ENCODE measurements at places on chromosomes 1 and 21. TPM values are rescaled to one million over a fixed set of nuclear protein-coding genes. Genes with fewer than 3 reads are reported as not detected.
A peak's percentile ranks its signal among the peaks of the same experiment; 100 is the strongest.

The ANKRD45 gene
- 0.24 TPM for total RNA-seq

The HSD3B1 gene
- not detected for total RNA-seq

DNA sequence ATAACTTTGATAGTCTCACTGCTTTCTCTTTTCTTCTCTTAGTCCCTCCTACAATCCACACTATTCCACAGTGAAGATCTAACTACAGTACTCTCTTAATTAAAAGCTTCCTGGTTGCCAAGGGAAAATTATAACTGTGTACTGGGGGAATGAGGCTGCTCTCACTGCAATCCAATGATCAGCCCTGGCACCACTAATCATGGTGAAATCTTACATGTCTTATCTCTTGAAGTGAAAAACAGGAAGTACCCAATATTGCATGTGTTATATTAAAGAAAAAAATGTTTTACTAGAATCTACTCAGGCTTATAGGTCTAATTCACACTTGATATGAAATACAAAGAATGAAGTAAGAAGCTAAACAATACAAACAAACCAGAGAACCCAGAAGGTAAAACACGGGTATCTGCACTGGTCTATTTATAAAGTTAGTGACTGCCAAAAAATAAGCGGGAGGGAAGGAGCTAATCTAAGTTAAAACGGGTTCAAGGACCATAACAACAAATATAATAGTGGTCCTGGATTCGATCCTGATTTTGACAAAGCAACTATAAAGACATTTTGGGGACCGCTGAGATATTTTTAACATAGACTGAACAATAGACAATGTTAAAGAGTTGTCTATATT is 57.5 kb downstream of the RGS2 start:
- no peak for DNase-seq

- DNase-seq = no peak
Observed at GRCh38 chr1:200883118-200883517, 10.3 kb downstream of the GPR25 start.

DNA sequence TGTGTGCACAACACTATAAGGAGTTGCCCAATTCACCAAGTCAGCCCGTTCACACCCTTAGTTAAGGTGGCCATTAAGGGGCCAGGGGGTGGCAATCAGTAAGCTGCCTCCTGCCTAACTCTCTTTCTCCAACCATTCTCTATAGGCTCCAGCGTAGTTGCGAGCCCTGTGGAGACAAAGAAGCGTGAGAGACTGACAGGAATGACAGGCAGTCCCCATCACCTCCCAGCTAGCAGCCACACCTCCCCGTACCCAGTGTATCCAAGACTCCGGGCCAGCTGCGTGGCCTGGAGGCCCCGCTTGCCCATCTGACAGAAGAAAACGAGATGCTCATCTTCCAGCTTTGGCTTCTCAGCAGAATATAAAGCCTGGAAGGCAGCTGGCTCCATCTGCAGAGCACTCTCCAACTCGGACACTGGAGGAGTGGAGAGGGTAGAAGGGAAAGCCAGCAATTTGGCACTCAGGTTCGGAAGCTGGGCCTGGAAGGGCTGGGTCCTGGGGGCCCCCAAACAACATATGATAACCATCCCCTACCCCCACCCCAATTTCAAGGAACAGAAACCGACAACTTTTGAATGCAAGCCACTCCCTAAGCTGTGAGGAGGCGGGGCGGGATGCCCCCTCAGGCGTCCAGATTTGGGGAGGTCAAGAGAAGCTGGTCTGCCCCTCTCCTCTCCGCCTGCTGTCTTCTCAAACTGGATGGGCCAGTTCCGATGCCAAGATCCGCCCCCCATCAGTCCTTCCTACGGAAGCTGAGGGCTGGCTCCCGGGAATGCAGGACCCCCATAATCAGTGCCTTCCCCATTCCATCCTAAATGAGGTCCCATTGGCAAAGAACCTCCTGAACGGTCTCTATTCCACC is 872 bp downstream of the TSTD1 start:
- no peak for DNase-seq

DNA sequence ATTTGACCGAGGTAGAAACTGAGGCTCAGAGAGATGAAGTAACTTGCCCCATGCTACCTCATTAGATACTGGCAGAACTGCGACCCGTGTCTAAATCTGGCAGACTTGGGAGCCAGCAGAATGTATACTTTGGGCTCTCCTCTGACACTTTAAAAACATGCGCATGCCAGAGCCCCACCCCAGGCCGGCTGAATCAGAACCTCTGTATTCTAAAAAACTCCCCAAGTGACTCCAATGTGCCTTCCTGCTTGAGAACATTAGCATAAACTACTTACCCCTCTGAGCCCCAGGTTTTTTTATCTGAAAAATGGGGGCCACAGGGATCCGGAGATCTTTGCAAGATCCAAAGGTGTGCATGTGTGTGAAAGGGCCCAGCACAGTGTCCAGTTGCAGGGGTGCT is 344.7 kb upstream of the USP24 start:
- no peak for DNase-seq

- peak; percentile 68 for DNase-seq
Observed at GRCh38 chr1:223363856-223364684, at the start of gene SUSD4. SUSD4 (minus strand) TSS chr1:223364176; CDS start chr1:223363425, 751 bp downstream.

- peak; percentile 39 for DNase-seq
Observed at GRCh38 chr21:43211760-43212115, 42.9 kb downstream of the CRYAA start.

DNA sequence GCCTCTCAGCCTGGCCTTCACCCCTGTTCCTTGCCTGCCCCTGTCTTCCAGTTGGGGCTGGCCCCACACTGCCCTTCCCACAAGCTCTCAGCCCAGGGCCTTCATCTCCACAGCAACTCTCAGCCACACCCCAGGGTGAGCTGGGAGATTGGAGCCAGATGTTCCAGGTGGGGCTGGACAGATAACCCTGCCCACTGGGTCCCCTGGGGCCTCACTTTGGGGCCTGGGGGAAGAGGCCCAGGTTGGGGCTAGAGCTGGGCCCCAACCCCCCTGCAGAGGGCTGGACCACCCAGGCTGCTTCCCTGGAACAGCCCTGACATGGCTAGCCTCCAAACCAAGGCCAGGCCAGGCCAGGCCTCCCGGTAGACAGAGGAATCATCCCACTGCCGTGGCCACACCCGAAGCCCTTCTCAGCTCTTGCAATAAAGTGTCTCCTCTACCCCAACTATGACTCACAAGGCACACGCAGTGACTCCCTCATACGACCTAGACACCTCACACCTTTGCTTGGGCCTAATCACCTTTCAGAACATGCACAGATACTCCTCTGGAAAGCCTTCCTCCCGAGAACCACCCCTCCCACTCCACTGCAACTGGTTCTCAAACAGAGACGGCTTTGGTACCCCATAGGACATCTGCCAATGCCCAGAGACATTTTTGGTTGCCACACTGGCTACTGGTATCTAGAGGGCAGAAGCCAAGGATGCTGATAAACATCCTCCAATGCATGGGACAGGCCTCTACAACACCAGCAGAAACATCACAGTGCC is 22.2 kb downstream of the SLC2A1 start:
- DNase-seq = no peak

GRCh38 chr1:1272341-1273208 is 1.1 kb downstream of the UBE2J2 start:
- no peak for DNase-seq

GRCh38 chr1:185108321-185108720 is 48.4 kb downstream of the TRMT1L start:
- no peak for DNase-seq
